ENCODE measurements at places on chromosomes 4 and X.
A peak's percentile ranks its signal among the peaks of the same experiment; 100 is the strongest.

DNA sequence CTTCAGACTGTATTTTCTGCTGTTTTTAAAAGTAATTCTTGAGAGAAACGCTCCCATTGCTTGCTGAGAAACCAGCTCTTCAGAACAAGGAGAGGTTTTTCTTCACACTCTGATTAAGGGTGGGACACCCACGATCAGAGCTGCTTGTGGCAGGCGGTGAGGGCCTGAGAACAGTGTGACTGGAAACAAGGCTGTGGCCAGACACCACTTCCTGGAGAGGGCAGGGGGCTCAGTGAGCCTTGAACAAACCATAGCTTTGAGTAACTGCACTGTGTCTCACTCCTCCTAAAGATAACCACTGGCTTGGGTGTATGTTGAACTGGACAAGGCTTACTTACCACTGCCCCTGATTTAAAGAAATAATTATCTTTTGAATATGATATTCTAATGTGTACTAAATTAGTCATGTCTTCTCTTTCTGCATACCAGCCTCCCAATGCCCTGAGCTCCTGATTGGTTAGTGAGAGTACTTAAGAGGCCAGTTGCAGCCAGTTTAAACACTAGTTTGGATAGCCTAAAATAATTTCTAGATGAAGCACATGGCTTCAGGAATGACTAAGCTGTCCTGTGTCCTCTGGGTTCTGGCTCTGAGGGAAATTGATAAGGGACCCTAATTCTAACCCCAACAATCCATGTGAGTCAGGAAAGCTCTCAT lies 3.7 kb upstream of the GPR82 start:
- DNase-seq: no peak

DNA sequence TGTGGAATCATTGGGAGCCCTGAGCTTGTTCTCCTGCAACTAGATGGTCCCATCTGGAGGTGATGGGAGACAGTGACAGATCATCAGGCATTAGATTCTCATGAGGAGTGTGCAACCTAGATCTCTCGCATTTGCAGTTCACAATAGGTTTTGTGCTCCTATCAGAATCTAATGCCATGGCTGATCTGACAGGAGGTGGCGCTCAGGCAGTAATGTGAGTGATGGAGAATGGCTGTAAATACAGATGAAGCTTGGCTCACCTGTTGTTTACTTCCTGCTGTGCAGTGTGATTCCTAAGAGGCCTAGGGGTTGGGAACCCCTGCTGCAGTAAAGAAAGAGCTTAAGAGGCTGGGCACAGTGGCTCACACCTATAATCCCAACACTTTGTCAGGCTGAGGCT lies 42.2 kb upstream of the PUDP start:
- DNase-seq: no peak

DNA sequence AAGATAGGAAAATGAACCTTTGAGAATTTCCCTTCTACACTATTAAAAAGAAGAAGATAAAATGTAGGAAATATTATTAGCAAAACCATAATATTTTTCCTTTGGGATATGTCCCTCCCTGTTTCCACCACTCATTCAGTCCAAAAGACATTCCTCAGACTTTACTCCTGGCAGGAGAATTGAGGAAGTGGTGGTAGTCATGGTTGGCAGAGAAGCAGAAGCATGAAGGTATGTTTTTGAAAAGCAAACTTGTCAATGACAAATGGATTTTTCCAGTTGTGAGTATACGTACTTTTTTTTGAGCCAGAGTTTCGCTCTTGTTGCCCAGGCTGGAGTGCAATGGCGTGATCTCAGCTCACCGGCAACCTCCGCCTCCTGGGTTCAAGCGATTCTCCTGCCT lies 13.7 kb downstream of the STAG2 start:
- DNase-seq: peak; percentile 20

DNA sequence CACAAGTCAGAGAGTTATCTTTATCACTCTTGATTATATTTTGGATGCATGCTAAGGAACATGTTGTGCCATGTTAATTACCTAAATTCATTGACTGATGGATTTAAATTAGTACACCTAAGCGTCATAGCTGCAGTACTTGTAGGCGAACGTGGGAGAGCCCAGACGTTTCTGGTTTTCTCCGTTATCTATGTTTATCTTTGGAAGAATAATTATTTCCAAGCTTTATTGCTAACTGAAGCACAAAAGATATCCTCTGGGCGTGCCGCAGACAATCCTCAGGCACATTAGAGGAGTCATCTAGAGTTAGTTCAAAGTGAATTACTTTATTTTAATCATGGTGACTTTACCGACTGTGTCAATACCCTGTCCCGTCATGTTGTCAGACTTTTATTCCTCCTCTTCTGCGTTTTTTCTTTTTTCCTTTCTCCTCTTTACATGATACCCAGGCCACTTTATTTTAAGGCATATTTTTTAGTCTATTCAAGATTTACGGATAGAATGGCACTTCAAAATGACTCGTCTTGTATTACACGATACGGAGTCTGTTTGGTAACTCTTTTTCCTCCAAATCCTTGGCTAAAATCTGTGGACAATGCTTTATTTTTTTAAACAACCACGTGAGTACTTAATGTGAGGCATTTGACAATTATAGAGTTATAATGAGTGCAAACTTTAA lies 632.0 kb upstream of the TENM3 start:
- no peak for DNase-seq

- no peak for DNase-seq
Observed at GRCh38 chr4:56843421-56843899, 22.0 kb upstream of the SPINK2 start.

DNA sequence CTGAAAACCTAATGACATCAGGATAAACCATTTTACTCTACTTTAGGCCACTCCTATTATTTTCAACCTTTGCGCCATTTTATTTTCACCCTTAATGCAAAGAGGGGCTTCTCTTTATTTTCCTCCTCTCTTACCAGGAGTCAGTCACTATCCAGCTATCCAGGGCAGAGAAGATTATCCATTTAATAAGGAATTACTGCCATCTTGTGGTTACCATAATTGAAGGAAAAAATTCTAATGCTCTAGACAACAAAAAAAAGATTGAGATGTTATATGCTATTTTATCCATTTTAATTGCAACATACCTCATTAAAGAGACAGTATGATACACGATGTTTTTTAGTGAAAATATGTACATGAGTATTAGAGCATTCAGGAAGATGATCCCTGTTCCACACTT lies 514.5 kb upstream of the FAM241A start:
- peak; percentile 62 for DNase-seq

GRCh38 chrX:117301086-117301485 lies 815.5 kb downstream of the KLHL13 start:
- DNase-seq: no peak

DNA sequence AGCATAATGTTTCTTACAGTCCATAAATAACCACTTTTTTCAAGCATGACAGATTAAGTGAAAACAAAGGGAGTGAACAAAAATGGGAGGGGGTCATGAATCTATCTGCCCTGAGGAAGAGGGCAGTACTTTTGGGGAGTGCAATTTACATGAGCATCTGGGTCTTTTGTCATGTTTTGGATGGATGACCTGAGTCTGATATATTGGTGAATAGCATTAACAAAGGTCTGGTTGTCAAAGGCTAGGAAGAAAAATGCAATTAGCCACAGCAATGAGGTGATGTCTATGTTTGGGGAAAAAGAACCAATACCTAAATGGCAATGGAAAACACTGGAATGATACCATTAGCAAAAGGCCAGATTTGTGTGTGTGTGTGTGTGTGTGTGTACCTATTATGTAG lies 15.1 kb upstream of the MAD2L1 start:
- DNase-seq: no peak

- DNase-seq: peak; percentile 42
Observed at GRCh38 chrX:109709129-109709631, 23.9 kb downstream of the ACSL4 start.

- DNase-seq: no peak
Observed at GRCh38 chrX:21225643-21226042, 148.6 kb upstream of the CNKSR2 start.

GRCh38 chr4:12761694-12762093 lies 722.4 kb downstream of the RAB28 start:
- DNase-seq: no peak

DNA sequence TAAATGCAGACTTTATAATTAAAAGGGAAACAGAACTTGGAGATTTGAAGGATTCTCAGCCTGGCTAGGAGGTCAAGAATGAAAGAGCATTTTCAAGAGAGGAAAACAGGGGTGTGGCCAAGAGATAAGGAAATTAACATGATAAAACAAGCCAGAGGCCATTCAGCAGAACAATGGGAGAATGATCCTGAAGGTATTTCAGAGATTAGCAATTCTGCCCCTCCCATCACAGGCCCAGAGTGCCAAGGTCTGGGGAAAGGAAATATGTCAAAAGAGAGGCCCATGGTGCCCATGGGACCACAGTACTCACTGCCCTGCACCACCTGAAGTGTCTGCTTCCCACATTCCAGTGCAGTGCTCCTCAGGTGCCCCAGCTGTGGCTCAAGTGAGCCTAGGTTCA lies 188.5 kb upstream of the STS start:
- no peak for DNase-seq

DNA sequence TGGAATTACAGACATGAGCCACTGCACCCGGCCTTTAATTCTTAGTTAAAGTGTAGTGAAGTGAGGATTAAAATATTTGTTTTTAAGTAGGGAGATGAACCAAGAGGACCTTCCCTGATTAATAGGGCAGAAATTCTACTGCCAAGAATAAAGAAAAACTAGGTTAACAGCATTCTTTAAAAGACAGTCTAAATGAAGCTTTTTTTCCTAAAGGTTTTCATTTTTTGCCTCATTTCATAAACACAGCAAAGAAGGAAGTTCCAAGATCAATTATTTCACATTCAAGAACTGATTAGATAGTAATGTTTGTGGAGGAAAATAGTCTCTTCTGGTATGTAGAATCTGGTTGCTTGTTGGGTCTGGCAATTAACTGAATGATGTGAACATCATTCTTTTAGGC lies 112.1 kb upstream of the ARSJ start:
- DNase-seq: no peak

- no peak for DNase-seq
Observed at GRCh38 chr4:138010639-138011038, 231.5 kb downstream of the SLC7A11 start.

GRCh38 chrX:45070116-45071007 lies 130.3 kb downstream of the DIPK2B start:
- peak; percentile 6 for DNase-seq

- DNase-seq: peak; percentile 83
Observed at GRCh38 chr4:8315435-8316250, 46.1 kb downstream of the HTRA3 start.

DNA sequence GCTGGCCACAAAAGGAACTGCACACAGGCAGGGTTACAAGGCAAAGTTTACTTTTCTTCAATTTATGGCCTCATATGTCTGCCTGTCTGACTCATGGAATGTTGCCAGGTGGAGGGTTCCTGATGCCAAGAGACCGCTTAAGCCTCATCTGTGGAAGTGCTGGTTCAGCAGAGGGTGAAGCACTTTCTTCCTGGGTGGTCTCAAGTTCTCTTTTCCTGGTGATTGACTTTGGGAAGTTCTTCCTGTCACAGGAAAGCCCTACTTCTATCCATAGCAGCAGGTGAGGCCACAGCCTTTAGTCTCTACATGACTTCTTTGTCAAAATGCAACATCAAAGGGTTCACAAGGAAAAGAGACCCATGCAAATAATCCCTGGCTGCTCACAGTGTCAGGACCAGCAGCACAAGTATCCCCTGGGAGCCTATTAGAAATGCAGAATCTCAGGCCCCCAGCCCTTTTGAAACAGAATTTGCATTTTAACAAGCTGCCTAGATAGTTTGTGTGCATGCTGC lies 81.4 kb upstream of the IGFBP7 start:
- peak; percentile 41 for DNase-seq

- DNase-seq: no peak
Observed at GRCh38 chr4:25089051-25089763, 58.5 kb upstream of the LGI2 start.

GRCh38 chr4:89351201-89351600 lies 43.6 kb upstream of the GPRIN3 start:
- no peak for DNase-seq

GRCh38 chr4:10383417-10383816 lies 73.8 kb downstream of the ZNF518B start:
- no peak for DNase-seq

- no peak for DNase-seq
Observed at GRCh38 chr4:89100853-89101252, 10.5 kb upstream of the TIGD2 start.

- DNase-seq: no peak
Observed at GRCh38 chr4:2353222-2354107, 65.0 kb downstream of the ZFYVE28 start.

DNA sequence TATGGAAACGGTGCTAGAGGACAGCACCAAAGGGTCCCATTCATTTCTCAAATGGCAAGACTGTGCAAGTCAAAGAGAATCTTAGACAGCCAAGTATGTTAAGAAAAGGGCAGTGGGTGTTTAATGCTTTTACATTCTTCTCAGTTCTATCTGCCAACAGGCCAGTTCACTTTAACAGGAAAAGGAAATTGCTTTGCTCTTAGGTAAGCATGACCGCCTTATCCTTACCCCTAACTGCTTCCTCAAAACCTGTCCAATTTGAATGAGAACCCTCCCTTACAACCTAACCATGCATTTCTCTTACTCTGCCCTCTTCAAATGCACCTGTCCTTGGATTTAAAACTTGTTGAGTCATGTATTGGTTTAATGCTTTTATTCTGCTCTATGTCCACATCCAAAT lies 44.5 kb upstream of the BLTP1 start:
- no peak for DNase-seq

GRCh38 chr4:3489451-3489962 lies 26.4 kb downstream of the DOK7 start:
- DNase-seq: no peak

- DNase-seq: no peak
Observed at GRCh38 chr4:185730387-185730786, 81.6 kb downstream of the SORBS2 start.

- no peak for DNase-seq
Observed at GRCh38 chr4:168839758-168840391, 170.2 kb downstream of the CBR4 start.

- no peak for DNase-seq
Observed at GRCh38 chr4:138758876-138759553, 256.6 kb upstream of the NOCT start.

GRCh38 chr4:5784021-5784420 lies 73.0 kb downstream of the EVC start:
- no peak for DNase-seq

DNA sequence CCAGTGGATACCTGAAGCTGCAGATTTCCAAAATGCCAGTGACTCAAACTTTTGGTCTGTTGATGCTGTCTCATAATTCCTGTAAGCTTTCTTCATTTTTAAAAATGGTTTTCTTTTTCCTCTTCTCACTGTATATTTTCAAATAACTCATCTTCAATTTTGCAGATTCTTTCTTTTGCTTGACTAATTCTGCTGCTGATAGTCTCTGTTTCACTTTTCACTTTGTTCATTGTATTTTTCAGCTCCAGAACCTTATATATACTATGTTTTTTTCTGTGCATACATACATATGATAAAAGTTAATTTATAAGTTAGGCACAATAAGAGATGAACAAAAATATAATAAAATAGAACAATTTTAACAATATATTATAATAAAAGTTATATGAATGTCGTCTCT lies 237.7 kb upstream of the GPRIN3 start:
- DNase-seq: no peak
